Stimulated activated naive CD4-positive, alpha-beta T cell treated with Interleukin-2 at 50 U/mL for 16 hours (primary cell): ENCODE measurements at places on chromosomes 3 and 15.

DNA sequence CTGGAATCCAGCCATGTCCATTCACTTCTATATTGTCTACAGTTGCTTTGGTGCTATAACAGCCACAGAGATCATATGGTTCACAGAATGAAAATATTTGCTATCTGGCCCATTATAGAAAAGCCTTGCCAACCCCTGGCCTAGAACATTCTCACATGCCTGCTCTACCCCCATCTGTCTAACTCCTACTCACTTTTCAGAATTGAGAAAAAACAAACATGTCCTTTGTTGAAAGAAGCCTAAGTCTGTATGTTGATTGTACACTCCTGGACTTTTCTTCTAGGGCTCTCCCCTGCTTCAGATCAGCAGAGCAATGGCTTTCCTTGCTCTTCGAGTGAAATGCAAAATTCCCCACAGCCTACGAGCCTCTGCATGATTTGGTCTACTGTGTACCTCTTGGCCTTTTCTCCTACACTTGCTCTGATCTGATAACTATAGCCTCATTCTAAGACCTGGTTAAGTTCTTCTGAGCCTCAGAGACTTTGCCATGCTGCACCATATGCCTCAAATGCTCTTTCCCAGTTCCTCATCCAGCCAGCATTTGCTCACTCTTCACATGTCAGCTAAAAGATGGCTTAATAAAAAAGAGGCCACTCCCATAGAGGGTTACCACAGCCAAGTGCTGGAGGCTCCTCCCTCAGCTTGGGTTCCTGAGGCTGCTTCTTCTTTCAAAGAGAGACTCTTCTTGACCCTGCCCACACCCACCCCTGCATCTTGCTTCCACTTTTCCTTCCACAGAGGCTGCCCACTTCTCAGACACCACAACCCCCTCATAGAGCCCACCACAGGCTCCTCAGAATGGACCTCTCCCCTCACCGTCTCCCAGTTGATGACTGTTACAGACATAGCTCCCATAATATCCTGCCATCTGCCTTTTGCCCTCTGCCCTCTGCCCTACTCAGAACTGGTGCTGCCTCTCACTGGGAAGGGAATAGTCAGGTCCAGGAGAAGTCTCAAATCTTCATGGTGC, 22.9 kb upstream of the DCLK3 start:
- DNase-seq, result no peak

DNA sequence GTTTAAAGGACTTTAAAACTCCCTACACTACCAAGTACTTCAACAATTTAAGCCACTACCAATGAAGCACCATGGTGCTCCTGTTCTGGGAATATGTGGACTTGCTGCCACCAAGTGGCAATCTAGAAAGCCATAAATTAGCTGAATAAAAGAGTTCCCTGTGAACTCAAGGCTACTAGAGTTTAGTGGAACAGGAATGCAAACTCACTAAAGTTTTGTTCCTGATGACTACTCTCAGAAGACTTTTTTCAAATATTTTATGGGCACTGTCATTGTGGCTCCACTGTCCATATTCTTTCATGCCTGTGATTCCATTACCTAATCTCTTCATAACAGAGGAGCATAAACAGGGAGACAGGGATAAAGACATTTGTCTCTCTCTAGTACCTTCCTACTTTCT, 63.9 kb downstream of the TMCC1 start:
- no peak for DNase-seq

DNA sequence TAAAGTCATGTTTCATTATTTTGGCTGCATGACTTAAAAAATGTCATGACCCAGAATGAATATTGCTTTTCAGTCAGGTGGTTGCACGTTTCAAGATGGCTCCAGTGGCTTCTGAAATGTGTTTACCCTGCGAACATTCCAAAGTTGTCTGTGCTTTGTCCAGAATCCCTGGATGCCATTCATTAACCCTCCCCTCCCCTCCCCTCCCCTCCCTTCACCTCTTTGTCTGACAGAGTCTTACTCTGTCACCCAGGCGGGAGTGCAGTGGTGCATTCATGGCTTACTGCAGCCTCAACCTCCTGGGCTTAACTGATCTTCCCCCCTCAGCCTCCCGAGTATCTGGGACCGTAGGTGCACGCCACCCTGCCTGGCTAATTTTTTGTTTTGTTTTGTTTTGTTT, 308.0 kb downstream of the PTPRG start:
- no peak for DNase-seq

DNA sequence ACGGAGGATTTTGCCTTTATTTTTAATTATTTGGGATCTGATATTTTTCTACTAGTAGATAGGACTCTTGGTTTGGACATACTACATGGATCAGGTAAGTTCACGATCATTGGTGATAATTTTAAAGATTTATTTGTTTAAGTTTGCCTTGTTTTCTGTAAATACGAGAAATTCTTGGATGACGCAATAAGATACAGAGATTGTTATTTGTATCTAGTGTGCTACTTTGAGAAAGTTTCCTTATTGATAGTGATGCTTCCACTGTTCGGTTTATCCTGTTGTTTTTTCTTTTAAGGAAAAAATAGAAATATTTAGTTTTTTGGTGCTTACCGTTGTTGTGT, 577 bp downstream of the CHD2 start:
- DNase-seq, result no peak

DNA sequence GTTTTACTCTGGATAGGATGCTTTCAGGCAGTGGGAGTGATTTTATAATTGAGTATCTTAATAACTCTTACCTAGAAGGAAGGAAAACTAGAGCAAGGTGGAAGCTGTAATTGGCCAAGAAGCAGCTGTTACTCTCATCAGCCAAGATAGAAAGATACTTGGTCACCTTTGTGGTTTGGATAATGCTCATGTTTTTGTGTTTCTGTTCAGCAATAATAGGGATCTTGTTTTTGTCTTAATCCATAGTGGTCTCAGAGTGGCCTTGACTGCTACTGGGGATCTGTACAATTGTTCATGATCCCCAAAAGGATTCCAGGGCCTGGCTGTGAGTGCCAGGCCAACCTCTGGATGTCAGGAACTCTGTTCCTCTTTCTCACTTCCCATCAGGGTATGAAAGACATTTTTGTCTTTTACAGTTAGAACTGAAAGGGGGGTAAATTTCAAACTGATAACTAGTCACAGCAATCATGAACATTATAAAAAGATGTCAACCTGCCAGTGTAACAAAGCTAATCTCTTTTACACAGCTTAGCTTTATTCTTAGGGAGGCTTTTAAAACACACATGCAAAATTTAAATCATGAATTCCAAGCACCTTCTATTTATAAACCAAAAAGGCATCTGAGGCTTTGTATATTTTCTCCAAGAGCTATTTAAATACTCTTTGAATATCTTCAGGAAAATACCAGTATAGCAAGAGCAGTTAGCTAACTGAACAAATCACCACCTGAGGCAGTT, 6.0 kb downstream of the UBL7 start:
- no peak for DNase-seq

GRCh38 chr15:65058394-65059368, 9.1 kb downstream of the RASL12 start:
- DNase-seq, result no peak

DNA sequence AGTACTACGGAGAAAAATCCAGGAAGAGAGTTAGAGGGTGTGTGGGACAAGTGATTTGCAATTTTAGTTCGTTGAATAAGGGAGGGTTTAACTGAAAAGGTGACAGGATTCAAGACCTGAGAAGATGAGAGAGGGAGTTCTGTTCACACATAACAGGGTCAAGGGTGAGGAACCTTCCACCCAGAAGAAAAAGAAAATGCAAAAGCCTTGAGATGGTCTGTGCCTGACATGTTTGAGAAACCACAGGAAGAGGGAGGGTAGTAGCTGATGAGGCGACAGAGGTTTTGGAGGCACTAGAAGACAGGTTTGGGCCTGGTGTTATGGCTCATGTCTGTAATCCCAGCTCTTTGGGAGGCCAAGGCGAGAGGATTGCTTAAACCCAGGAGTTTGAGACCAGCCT, 591 bp upstream of the SLC25A20 start:
- no peak for DNase-seq

DNA sequence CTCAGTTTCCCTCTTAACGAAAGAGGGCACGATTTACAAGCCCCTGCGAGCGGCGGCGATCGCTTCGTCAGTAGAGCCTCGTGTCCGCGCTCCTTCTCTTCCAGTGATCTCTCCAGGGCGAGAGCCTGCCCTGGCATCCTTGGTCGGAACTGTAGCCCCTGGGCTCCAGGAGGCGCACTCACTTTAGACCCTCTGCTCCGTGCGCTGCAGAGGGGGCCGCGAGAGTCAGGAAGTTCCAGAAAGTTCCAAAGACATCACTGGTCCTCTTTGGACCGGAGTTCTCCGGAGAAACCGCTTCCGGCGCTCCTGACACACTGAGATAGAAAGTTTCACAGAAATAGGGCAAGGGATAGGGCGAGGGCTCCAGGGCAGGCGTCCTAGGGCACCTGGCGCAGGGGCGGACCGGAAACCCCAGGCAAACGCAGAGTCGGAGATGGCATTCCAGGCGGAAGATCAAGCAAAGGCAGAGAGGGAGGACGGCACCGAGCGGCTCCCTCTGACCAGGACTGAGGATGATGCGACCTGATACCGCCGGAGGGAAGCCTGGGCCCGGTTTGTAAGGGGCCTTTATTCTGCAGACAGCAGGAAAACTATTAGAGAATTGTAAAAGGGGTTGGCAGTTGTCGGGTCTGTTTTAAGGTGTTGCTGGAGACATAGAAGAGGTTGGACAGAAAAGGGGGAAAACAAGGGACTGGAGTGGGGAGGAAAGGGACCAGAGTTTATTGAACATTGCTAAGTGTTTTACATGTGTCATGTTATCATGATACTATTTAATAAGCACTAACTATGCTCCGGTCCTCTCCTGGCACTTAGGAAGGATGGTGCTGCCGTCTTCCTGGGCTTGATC, 1.3 kb upstream of the CPEB1 start:
- no peak for DNase-seq

DNA sequence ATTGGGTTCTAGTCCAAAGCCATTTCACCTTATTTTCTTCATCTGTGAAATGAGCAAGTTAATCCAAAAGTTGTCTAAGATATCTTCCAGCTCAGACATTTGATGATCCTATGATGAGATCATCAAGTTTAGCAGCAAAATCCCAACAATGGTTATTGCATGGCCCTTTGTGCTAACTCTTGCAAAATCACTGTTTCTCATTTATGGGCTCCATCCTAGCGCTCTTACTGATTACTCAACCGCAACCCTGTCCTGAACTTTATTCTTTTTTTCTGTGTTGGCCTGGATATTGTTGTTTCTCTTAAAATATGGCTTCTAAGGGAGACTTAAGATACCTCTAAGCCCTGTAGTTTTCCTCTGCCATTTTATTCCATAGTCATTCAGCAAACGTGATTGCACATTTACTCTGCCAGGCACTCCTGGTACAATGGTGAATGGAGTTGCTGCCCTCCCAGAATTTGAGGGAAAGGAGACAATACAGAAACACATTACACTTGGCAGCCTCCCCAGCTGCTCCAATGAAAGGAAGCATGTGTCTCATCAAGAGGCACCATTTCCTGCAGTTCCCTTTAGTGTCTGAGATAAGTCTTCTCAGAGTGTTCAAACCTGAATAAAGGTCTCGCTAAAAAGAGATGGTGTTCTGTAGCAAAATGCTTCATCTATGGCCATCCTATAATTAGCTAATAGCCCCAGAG, 4.4 kb downstream of the GXYLT2 start:
- DNase-seq, result no peak

GRCh38 chr3:184228376-184229137, 828 bp upstream of the VWA5B2 start:
- DNase-seq, result no peak

DNA sequence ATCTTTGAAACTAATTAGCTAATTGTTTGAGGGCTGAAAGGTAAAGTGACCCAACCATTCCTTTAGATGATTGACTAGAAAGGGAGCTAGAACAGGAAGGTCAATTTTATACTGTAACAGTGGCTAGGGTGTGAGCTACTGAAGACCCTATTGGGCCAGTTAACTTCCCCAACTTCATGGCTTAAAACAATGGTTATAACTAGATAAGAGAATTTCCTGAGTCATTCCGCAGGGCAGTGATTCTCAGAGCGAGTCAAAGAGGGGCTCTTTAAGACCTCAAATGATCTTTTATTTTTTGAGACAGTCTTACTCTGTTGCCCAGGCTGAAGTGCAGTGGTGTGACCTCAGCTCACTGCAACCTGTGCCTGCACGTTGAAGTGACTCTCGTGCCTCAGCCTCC, 33.7 kb upstream of the TTBK2 start:
- no peak for DNase-seq

DNA sequence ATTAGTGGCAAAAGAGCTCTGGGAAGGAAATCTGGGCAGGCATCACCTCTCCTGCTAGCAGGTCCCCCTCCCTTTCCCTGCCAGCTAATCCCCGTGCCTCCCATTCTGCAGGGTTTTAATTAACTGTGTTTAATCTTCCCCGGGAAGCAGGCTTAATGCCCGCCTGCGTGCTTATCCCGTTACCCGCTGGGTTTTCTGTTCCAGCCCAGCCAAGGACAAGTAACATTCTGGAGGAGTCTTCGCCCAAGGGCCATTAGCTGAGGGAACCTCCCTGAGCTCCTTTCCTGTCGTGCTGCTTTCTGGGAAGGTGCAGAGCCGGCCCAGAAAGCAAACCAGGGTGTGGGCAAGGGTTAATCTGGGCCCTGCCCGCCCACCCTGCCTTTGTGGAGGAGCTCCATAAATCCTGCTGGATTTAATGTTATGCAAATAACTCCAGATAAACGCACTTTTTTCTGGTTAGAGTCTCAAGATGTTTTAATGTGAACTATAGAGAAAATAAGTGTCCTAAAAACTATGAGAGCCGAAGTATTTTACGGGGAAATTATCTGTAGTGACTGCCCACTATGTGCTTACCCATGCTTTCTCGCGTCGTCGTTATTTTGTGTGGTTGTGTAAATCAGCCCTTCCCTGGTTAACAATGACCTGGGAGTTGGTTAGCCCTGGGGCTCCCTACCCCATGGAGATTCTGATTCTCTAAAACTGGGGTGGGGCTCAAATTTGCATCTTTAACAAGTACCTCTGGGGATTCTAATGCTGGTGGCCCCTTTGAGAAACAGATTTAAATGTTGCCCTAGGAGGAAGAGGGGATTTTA, 25.9 kb downstream of the TRIM71 start:
- DNase-seq, result no peak
